ENCODE measurements at places on chromosomes 11 and 22.

GRCh38 chr11:17560281-17561110 lies 13.4 kb downstream of the OTOG start:
- no peak for DNase-seq

- DNase-seq = no peak
Observed at GRCh38 chr11:32852207-32852606, 22.5 kb downstream of the PRRG4 start.

DNA sequence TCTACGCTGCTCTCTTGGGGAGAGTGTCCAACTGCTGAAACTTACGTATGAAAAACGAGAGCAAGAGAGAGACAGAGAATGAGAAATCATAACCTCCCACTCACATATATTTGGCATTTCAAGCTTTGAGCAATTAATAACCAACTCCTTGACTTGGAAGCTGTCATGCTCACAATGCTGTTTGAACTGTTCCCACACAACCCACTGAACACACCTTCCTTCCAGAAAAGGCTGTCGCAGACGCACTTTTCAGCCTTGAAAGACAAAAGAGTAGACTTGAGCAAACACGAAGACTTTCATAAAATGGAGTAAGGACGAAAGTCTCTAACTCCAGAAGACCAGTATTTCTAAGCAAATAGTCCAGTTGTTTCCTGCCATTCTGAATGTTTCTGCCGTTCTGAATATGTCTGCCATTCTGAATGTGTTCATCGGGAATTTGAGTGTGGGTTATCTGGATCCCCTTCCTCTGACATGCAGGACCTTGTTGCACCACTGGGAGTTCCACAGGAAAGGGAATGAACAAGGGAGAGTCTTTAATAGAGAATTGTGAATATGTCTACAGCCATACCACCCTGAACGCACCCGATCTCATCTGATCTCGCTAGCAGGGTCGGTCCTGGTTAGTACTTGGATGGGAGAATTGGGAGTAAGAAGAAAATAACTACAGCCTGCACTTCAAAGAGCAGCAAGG lies 86.2 kb upstream of the BARX2 start:
- DNase-seq = no peak

- no peak for DNase-seq
Observed at GRCh38 chr22:49575703-49576081, 252.0 kb downstream of the BRD1 start.

DNA sequence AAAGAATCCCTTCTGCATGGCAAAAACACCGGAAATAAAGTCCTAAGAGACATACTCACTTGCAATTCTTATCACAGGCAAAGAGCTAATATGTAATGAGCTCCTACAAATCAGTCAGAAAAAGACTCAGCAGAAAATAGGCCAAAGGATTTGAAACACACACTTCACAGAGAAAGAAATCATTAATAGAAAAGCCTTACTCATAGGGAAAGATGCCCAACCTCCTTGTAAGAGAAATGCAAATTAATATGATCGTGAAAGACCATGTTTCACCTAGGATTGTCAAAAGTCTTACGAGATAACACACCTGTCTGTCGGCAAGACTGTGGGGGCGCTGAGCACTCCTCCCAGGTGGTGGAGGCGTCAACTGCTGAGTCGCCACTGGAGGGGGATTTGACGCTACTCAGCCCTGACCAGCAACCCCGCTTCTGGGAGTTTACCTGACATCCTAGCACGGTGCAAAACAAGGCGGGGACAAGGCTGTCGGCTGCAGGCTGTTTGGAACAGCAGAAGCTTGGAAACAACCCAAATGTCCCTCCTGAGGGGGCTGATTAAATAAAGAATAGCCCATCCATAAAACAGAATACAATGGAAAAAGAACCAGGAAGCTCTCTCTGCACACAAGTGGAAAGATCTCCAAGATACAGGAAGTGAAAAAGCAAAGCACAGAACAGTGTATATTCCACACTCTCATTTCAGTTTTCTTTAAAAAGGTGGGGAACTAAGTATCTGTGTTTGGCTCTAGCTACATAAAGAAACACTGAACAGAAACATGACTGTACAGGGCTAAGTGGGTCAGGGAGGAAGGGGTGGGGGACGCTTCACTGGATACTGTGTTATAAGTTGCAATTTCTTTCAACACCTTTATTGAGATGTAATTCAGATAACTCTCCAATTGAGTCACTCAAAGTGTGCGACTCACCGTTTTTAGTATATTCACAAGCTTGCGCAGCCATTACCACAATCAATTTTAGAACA lies 11.5 kb downstream of the CSNK1E start:
- DNase-seq = no peak

DNA sequence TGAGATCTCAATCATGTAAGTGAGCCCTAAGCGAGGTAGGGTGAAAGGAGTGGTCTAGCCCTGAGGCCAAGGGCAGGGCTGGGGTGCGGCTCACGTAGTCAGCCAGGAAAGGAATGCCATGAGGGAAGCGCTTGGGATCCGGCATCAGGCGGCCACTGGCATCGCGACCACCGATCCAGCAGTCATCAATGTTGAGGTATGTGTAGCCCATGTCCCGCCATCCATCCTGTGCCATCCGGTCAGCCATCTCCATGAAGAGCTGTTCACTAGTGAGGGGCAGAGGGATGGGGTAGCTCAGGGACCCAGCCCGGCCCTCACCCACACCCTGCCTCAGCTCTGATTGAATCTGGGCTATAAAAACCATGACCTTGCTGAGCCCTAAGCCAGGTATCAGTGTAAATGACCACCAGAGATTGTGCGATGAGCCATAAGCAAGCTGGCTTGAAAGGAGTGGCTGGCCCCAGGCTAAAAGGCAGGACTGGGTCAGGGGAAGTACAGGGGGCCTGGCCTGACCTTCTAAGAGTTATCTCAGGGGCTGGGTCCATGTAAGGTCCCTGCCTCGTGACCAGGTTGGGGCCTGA lies 2.9 kb downstream of the NAGA start:
- DNase-seq = no peak

DNA sequence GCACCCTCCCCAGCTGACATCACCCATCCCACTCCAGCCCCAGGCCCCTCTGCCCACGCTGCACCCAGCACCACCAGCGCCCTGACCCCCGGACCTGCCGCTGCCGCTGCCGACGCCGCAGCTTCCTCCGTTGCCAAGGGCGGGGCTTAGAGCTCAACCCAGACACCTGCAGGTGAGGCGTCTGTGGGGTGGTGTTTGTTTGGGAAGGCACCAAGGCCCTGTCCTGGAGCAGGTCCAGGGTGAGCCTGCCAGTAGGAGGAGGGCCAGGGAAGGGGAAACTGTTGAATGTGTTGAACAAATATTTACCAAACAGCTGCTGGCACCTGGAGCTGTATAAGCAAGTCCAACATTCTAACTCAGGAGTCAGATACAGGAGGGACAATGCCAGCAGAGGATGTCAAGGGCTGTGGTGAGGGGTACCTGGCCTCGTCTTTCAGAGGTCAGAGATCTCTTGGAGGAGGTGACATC lies 3.1 kb downstream of the VEGFB start:
- DNase-seq = no peak

DNA sequence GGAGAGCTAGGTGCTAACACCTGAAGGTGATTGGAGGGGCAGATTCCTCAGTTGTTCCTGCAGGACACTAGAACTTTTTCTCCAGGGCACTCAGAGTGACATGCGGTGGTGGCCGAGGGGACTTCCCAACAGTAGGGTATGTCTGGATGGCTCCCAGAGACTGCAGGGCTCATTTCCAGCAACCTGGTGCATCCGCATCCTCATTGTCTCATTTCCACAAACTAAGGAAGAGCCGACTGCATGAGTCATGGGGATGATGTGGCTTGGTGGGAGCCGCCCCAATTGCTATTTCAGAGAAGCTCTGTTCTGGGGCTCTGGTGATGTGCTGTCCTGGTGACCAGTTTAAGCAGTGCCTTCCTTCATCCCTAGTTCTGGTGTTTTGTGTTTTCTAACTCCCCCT lies 2.8 kb upstream of the ROBO4 start:
- peak; percentile 82 for DNase-seq

DNA sequence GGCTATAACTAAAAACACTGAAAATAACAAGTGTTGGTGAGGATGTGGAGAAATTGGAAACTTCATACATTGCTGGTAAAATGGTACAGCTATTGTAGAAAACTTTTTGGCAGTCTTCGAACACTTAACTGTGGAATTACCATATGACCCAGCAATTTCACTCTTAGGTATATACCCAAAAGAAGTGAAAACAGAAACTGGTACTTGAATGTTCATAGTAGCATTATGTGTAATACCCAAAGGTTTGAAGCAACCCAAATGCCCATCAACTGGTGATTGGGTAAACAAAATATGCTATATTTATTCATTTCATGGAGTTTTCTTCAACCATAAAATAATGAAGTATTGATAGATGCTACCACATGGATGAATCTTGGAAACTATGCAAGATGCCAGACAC lies 40.8 kb upstream of the FTH1 start:
- no peak for DNase-seq

GRCh38 chr11:62671608-62672389 lies at the start of the genes LBHD1 and UQCC3:
Gene LBHD1 (minus strand): TSS chr11:62672267. CDS start chr11:62670031, 2,236 bp downstream.
Gene UQCC3 (plus strand): TSS chr11:62671673. CDS start chr11:62671746, 73 bp downstream.
- peak; percentile 44 for DNase-seq

GRCh38 chr11:35197292-35197691 lies 58.3 kb downstream of the CD44 start:
- no peak for DNase-seq

DNA sequence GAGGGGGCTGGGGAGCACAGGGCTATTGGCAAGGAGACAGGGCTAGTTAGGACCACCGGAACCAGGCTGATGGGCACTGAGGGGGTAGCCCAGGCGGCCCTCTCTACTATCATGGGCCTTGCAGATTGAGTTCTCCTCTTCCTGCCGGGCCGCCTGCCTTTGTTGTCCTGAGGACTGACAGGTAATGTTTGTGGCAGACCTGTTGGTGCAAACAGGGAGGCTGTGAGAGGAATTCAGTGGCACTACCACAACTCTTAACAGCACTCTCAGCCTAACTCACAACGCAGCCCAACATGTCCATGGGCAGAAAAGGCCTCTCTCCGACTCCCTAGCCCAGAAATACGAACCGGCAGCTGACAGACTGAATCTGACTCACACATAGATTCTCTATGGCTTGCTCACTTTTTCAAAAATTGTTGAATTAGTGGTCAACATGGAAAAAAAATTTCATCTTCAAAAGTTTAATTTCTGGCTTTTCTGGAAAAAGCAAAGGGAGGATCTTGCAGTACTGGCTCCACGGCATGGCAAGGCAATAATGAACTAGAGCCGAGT lies 11.4 kb downstream of the KCNJ5 start:
- DNase-seq = peak; percentile 57

GRCh38 chr11:72081184-72081644 lies 564 bp downstream of the LRRC51 start:
- no peak for DNase-seq

- DNase-seq = no peak
Observed at GRCh38 chr11:29351301-29351873, 665.4 kb downstream of the KCNA4 start.

DNA sequence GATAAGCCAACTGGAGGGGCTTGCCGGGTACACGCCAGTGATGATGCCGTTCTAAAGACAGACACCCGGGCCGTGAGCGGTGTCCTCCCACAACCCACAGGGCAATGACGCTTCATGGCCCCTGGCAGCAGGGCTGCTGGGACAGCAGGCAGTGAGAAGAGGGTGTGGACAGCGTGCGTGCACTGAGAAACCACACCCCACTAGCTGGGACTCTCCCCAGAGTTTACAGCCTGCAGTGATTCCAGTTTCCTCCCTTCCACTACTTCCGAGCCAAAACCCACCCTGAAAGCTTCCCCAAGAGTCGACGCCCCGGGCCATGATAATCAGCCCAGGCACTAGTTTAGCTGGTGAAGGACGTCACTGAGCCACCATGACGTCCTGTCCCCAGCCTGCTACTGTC lies 29.2 kb downstream of the CPT1A start:
- no peak for DNase-seq

- DNase-seq = no peak
Observed at GRCh38 chr11:82763167-82763566, 29.5 kb upstream of the FAM181B start.

- peak; percentile 32 for DNase-seq
Observed at GRCh38 chr11:57566005-57566904, 1.2 kb downstream of the UBE2L6 start.

GRCh38 chr11:11913395-11913794 lies 71.6 kb downstream of the USP47 start:
- no peak for DNase-seq

DNA sequence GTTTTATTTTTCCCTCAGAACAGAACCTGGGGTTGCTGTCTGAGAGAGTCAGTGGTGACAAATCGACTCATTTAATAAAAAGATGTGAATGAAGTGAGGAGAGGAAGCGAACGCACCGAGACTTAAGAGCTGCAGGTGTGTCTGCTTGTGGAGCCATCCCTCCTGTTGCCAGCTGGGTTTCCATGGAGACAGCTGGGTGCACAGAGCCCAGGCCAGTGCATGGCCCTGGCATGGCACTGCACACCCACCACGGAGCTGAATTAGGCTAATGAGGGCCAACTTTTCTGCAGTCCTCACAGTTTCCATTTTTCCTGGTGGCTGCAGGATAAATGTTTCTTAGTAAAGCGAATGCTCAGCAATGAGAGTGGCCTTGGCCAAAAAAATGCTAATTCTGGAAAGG lies 750.2 kb downstream of the OPCML start:
- no peak for DNase-seq

DNA sequence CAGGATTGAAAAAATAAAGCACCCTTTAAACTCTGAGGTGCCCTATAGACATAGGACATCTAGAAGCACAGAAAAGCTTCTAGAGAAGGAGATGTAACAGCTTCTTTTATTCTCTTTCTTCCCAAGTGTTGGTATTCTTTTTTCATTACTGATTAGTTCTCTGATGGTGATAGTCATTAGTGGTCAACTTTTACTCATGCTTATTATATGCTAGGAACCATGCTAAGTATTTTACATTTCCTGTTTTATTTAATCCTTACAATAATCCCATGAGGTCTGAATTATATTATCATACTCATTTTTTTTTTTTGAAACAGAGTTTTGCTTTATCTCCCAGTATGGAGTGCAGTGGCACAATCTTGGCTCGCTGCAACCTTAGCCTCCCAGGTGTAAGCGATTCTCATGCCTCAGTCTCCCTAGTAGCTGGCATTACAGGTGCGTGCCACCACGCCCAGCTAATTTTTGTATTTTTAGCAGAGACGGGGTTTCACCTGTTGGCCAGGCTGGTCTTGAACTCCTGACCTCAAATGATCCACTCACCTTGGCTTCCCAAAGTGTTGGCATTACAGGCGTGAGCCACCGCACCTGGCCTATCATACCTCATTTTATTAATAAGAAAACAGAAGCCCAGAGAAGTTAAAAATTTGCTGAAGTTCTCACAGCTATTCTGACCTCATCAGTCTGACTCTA lies 3.0 kb downstream of the C11orf52 start:
- no peak for DNase-seq

- peak; percentile 49 for DNase-seq
Observed at GRCh38 chr11:2149864-2150847, 10.9 kb downstream of the INS start.

- DNase-seq = no peak
Observed at GRCh38 chr22:17764036-17764435, 10.2 kb downstream of the BID start.

DNA sequence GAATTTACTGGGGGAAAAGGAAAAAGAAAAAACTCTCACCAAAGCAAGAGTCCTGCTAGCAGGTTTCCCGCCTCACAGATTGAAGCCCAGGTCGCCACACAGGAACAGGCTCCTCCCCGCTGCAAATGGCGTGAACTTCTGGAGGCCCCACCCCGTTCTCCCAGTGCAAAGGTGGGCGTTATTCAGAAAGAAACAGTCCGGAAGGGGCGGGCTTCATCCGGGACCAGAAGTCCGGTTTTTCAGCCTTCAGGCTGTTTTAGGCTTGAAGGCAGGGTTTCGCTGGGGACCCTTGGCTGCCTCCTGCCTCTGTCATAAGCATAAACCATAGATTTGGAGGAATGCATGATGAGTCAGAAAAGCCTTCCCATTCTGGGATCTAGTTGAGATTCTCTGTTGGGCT lies 148.3 kb upstream of the POU2AF2 start:
- DNase-seq = no peak

GRCh38 chr22:30048681-30049080 lies 31.6 kb upstream of the HORMAD2 start:
- no peak for DNase-seq

Measured in amniotic stem cell (primary cell).